Right lung (tissue), 10 donors: ENCODE measurements at places on chromosomes 3 and 15. TPM values are rescaled to one million over a fixed set of nuclear protein-coding genes. Genes with fewer than 3 reads are reported as not detected.

DNA sequence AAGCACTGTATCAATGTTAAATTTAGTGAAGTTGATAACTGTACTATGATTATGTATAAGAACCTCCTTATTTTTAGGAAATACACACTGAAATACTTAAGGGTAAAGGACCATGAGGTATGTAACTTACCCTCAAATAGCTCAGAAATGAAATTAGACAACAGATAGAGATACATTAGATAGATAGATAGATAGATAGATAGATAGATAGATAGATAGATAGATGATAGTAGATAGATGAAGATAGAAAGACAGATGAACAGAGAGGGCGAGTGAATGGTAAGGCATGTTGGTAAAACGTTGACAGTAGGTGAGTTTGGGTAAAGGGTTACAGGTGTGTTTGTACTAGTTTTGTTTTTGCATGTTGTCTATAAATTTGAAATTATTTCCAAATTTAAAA, 38.0 kb upstream of the ACAN start:
- no peak for DNase-seq

Gene TMEM158
- 2.6 TPM for polyA plus RNA-seq

Gene GLDN
- polyA plus RNA-seq = 0.19 TPM

Gene SEMA3F
- polyA plus RNA-seq = 56.5 TPM

DNA sequence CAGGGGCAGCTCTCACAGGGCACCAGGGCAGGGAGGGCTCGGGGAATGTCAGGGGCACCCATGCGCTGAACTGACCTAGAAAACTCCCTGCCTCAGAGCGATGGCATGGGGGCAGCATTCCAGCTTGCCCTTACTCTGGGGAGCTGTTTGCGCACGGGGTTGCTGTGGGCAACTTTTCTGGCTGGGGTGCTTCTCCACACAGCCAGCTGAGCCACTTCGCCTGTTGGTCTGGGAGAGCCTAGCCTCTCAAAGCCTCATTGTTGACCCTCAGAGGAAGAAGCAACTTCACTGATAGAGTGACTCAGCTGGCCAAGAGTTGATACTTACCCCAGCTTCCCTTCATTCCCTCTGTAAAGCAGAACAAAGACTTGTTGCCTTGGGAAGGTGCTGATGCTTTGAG, 42.6 kb upstream of the MRPS22 start:
- DNase-seq = no peak

Gene SOX2
- 14.0 TPM for polyA plus RNA-seq

- no peak for DNase-seq
Observed at GRCh38 chr3:101243285-101244211, 76.8 kb downstream of the IMPG2 start.

GRCh38 chr3:71219744-71220638, 363.5 kb downstream of the FOXP1 start:
- DNase-seq = no peak

- no peak for DNase-seq
Observed at GRCh38 chr3:158732856-158733200, 571 bp upstream of the RARRES1 start.
